Caco-2 (cell line): ENCODE measurements at places on chromosomes 1 and 21.

DNA sequence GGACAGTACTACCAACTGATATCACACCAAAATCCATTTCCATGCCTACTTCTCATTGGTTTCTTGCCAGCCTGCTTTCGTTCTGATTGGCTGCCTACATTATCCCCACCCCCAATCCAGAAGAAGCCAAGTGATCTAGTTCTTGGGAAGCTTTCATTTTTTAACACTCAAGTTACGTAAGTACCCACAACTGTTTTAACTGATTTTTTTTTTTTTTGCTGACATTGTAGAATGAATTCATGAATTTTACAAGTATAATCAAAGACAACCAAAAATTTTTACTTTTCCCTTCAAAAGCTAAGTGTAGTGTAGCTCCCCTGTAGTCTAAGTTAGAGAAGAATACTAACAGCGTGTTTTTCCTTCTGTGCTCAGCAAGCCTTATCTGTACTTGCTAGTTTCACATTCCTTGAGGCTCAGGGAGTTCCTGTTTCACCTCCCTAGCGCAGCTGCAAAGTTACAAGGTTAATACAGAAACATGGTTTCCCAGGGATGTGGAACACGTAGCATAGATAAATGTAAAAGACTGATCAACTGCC, at the start of gene SLC9C2:
TSS of gene SLC9C2 (minus strand) at position 17 of the 536 bp plus-strand sequence. CDS start 1,296 bp downstream, outside the sequence.
- DNase-seq, result peak; percentile 38

DNA sequence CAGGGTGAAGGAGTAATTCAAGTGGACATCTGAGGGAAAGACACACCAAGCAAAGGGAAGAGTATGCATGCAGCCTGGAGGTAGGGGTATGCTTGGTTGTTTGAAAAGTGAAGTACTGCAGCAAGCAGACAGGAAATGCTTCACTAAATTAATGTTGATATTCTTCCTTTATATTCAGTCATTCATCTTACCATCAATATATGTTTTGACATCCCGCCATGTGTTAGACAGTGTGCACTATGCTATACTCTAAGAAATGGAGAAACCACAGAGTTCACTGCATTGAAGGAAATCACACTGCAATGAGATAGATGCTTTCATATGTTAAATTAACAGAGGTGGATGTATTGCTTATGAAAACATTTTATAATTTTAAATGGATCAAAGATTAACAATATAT, 82.9 kb downstream of the HSPA13 start:
- DNase-seq, result no peak

GRCh38 chr1:6490181-6491080, 1.0 kb downstream of the PLEKHG5 start:
- DNase-seq, result peak; percentile 83

- peak; percentile 15 for DNase-seq
These were observed 459 bp downstream of the SERBP1 start for GRCh38 chr1:67429528-67430357.

- no peak for DNase-seq
These were observed 44.1 kb upstream of the TINAGL1 start for GRCh38 chr1:31532173-31532572.

- no peak for DNase-seq
These were observed 12.6 kb upstream of the HMGN2 start for GRCh38 chr1:26459573-26460031.

DNA sequence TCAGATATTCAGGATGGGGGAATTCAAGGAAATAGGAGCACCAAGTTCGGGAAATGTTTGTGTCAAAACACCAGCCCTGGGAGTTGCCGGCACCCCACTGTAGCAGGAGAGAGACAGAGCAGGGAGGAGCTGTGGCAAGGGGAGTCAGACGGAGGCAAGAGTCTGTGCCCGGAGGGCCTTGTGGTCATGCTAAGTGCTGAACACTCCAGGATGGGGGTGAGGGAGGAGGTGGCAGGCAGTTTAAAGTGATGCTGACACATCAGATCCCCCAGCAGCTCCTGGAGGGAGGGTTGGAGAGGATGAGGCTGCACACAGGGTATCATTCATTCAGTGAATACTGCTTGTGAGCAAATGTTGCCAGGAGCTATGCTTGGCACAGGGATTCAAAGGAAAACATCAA, 150.3 kb upstream of the ETV3 start:
- DNase-seq, result no peak

- no peak for DNase-seq
These were observed 18.6 kb downstream of the TAF5L start for GRCh38 chr1:229607370-229607769.

- DNase-seq, result no peak
These were observed 874 bp downstream of the FAAP20 start for GRCh38 chr1:2193514-2194281.

GRCh38 chr1:212452323-212453155, 19.8 kb downstream of the NENF start:
- no peak for DNase-seq

GRCh38 chr21:16743317-16743716, 769.5 kb upstream of the CXADR start:
- no peak for DNase-seq

GRCh38 chr1:12407050-12407961, 177.5 kb downstream of the VPS13D start:
- no peak for DNase-seq

DNA sequence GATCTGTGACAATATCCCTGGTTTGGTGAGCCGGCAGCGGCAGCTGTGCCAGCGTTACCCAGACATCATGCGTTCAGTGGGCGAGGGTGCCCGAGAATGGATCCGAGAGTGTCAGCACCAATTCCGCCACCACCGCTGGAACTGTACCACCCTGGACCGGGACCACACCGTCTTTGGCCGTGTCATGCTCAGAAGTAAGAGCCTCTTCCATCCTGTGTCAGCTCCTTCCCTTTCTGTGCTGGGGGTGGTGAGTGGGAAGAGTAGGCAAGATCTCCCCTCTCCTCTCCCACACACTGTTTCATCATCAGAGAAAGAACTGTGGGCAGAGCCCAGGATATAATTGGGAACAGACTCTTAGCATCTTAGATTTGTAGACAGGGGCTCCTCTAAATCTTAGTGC, 6.1 kb downstream of the WNT2B start:
- DNase-seq, result no peak

GRCh38 chr1:183908079-183908478, 103.2 kb downstream of the RGL1 start:
- no peak for DNase-seq

GRCh38 chr1:214463596-214463995, 87.8 kb downstream of the PTPN14 start:
- DNase-seq, result no peak

DNA sequence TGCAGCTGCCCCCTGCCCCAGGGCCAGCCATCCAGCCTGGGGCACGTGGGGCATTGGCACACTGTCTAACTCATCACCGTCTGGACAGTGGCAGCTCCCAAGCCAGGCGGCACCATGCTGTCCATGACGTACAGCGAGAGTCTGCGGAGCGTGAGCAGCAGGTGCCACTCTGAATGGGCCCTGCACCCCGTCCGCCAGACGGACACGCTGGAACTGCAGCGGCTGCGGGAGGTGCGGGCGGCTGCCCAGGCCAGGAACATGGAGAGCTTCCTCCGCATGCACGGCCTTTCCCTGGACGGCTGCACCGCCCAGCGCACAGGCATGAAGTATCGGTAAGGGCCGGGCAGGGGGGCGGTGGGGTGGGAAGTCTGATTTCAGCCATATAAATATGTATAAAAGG, 5.7 kb downstream of the KCNAB2 start:
- no peak for DNase-seq

DNA sequence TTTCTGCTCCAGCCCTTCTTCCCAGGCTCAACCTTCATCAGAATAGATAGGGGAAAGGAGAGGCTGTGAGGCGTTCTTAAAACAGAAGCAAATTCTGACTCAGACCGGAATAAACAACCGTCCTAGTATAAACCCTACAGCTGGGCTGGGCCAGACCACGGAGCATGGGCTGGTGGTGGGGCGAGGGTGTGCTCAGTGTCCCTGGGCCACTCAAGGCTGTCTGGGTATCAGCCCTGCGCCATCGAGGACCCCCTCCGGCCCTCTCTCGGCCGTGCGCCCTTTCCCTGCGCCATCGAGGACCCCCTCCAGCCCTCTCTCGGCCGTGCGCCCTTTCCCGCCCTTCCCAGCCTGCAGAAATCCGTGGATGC, 36.0 kb downstream of the CAPN2 start:
- no peak for DNase-seq

GRCh38 chr1:245000872-245001188, 136.5 kb upstream of the HNRNPU start:
- DNase-seq, result no peak

DNA sequence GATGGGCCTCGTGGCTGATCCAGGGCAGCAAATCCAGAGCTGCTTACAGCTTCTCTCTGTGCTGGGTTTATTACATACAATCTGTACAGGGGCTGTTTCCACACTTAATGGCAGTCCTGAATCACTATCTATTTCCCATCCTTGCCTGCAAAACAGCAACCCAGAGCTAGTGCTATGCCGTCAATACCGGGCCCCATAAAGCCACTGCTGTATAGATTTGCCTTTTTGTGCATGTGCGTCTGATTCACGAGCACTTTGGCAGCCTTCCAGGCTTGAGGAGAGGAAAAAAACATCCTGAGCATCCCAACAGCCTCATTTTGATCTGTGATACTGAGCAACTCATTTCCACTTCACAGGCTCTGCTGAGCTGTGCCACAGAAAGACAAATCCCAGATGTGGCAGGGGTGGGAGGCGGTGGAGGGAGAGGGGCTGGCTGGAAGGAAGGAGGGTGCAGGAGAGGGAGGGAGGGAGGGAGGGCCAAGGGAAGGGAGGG, 65.2 kb upstream of the TARBP1 start:
- no peak for DNase-seq

- no peak for DNase-seq
These were observed 627 bp downstream of the CERS2 start for GRCh38 chr1:150973836-150974579.
